ENCODE measurements at places on chromosomes 6 and 20. TPM values are rescaled to one million over a fixed set of nuclear protein-coding genes. Genes with fewer than 3 reads are reported as not detected.

Gene BTNL2
- not detected for total RNA-seq

Gene KPNA5
- 14.1 TPM for total RNA-seq

Gene LST1
- total RNA-seq: 33.3 TPM

GRCh38 chr6:54758340-54758739, 88.2 kb upstream of the FAM83B start:
- H3K4me3 ChIP-seq: no peak overlapping the region
- no peak overlapping the region for H3K27ac ChIP-seq
- H3K27me3 ChIP-seq: no peaks in the 10 kb centered on the region

- peak overlapping the region; percentile 25 for H3K27ac ChIP-seq
- peaks cover 4% of the 10 kb centered on the region for H3K36me3 ChIP-seq
- no peak for DNase-seq
- no peaks in the 10 kb centered on the region for H3K27me3 ChIP-seq
Observed at GRCh38 chr6:26051665-26052310, 35.4 kb upstream of the HFE start.

- H3K4me1 ChIP-seq: peaks cover 7% of the 10 kb centered on the region
- no peak overlapping the region for H3K4me3 ChIP-seq
- H3K27ac ChIP-seq: no peak overlapping the region
- no peaks in the 10 kb centered on the region for H3K36me3 ChIP-seq
Observed at GRCh38 chr20:61912665-61913422, 152.8 kb downstream of the TAF4 start.

DNA sequence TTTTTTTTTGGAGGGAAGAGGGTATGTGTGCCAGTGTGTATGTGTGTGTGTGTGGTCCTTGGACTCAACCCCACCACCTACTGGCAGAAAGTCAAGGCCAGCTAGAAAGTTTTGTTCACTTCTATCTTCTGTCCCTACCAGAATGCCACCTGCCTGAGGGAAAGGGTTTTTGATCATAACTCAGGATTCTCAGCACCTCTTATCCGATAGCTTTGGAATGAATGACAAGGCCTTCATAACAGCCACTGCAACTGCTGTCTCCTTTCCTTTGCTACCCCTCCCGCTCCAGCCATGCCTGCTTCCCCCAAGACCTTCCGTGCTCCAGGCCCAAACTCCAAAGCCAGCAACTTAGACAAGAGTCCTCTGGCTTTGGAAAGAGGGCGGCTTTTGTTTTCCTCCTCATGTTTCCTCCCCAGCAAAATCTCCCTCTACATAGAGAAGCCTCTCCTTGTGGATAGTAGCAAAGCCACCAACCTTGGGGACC, 18.7 kb downstream of the BTN3A1 start:
- no peaks in the 10 kb centered on the region for H3K27me3 ChIP-seq
- H3K36me3 ChIP-seq: peaks cover 27% of the 10 kb centered on the region
- no peak overlapping the region for H3K4me3 ChIP-seq
- peak; percentile 17 for DNase-seq

DNA sequence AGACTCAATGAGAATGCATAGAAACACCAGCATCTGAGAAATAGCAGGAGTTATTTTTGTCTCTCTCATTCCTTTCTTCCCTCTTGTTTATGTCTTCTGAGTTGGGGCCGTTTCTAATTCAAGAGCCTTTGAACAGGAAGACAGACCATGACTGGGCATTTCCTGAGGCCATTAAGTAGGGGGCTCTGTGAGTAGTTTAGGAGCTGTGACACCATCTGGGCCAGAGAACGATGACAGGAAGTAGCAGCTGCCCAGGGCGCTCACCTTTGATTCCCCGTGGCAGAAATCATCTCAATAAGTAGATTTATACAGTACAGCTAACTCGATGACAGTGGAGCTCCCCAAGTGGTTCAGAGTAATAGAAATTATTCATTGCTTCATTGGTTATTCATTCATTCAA, 298.4 kb upstream of the PLN start:
- peaks cover 10% of the 10 kb centered on the region for H3K27me3 ChIP-seq
- DNase-seq: no peak
- no peaks in the 10 kb centered on the region for H3K36me3 ChIP-seq
